Esophagus mucosa (tissue), 1 donor: ENCODE measurements at places on chromosomes 16 and 17. TPM values are rescaled to one million over a fixed set of nuclear protein-coding genes. Genes with fewer than 3 reads are reported as not detected.

DNA sequence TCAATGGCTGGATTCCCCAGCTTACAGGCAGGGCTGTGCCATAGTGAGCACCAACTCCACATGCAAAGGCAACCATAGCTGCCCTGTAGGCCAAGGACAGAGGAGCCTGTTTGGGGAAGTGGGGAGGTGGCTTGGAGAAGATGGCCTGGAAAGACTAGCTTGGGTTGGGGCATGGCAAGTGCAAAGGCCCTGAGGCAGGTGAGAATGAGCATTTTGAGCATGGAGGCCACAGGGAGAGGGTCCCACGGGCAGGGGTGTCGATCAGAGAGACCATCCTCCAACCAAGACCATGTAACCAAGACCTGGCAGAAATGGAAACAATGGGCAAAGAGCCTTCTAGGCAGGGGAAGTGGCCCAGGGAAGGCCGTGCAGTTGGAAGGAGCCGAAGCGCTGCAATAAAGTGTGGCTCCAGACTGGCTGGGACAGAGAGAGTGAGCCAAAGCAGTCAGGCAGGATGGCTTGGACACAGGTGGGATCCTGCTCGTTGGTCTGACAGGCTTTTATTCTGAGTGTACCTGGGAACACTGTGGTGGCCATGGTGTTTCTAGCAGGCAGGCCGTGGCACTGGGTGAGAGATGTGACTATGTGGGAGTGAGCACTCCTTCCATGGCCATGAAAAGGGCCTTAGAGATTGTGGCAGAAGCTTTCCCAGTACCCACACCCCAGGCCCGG is 24.8 kb upstream of the MPRIP start:
- no peak for ATAC-seq

DNA sequence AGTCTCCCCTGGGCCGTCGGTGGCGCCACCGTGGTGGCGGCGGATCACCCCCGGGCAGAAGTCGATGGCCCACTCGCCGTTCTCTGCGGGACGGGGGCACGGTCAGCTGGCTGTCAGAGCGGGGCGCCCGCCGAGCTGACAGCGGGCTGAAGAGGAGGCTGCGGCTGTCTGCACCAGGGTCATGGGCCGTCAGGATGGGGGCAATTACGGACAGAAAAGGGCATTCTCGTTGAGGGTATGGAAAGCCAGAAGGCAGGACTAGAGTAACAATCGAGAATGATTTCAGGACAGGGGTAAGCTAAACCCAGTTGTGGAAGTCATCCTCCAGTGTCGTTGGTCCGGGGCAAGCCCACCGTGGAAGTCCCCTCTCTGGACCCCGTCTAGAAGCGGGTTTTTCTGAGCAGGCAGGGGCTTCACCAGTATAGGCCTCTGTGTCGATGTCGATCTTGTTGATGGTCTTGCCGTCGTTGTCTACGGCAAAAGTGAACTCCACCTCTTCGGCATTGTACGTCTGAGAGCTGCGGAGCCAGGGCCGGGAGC is 1.7 kb downstream of the CHRNE start:
- no peak for ATAC-seq

DNA sequence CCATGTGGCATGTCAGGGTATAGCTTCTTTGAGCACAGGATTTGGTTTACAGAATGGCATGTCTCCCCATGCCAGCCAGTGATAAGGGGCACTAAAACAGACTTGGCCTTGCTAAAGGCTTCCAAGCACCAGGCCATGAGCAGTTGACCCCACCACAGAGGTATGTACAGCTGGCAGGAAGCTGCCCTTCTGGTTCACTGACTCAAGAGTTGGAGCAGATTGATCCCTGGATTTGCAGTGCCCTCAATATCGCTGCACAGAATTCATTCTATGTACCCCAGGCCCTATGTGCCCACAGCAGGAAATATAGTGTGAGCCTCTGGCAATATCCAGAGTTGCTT is 24.3 kb downstream of the HLF start:
- no peak for ATAC-seq

GRCh38 chr16:4588386-4588785 is 26.3 kb downstream of the UBALD1 start:
- no peak for ATAC-seq

DNA sequence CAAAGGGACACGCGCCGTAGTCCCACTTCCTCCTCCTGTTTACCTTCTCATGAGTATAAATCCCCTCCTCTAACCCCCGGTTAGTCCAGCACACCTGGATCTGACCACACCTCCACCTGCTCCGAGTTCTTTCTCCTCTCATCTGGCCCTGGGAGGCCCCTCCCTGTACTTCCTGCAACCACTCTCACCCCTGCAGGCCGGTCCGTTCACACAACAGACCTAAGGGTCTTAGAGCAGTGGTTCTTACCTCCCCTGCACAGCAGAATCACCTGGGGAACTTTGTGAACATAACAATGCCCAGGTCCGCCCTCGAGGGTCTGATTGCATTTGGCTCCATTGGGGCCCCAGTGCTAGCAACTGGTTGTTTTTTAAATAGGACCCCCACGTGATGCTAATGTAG is 24.8 kb downstream of the TMEM114 start:
- no peak for ATAC-seq

GRCh38 chr16:62913333-62913732 is 877.1 kb upstream of the CDH8 start:
- ATAC-seq: no peak

DNA sequence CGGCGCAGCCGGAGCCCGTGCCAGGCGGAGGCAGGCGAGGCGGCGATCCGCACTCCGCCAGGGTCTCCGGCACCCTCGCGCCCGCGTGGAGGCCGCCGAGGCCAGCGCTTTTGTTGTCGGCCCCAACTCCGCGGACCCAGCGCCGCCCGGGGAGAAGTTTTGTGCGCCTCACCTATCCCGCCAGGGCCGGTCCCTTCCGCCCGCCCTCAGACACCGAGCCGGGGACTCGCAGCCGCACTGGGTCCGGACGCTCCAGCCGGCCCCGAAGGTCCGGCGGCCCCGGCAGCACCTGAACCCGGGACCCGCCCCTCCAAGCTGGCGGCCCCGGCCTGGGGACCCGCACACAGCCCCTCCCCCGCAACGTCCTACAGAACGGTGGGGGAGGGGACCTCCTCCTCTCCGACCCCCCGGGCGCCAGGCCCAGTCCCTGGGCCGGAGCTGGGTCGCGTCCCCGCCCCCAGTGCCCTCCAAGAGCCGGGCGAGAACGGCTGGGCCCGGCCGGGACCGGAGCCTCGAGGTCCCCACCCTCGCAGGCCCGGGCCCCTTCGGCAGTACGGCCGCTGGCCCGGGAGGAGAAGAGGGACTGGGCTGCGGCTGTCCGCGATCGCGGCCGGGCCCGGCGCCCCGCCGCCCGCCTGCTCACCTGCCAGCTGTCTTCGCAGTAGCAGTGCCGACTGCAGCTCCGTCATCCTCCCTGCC is 698 bp downstream of the UBE2G1 start:
- peak; percentile 23 for ATAC-seq

DNA sequence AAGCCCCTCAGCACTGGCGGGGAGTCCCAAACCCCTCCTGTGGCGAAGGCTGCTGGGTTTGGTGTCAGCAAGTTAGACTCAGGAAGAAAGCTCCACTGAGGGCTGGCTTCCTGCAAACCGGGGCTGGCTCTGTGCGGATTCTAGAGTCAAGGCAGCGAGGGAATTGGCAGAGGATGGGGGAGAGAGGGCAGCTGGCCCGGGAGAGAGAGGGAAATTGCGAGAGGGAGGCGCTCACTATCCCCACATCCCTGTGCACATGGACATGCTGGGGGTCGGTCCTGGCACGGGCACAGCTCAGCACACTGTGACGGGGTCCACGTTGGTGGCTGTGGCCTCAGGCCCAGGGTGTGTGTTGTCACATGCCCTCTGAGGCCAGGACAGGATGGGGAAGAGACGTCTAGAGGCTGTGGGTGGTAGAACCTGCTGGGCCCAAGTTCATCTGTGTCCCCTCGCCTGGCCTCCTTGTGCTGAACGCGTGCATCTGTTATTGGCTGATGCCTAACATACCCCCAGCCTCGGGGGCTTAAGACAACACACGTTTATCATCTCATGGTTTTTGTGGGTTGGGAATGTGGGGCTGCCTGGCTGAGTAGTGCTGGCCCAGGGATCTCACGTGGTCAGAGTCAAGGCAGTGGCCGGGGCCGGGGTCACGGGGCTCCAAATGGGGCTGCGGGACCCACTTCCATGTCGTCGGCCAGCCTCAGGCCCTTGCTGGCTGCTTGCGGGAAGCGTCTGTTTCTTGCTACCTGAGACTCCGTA is 16.7 kb upstream of the JPH3 start:
- ATAC-seq: no peak

DNA sequence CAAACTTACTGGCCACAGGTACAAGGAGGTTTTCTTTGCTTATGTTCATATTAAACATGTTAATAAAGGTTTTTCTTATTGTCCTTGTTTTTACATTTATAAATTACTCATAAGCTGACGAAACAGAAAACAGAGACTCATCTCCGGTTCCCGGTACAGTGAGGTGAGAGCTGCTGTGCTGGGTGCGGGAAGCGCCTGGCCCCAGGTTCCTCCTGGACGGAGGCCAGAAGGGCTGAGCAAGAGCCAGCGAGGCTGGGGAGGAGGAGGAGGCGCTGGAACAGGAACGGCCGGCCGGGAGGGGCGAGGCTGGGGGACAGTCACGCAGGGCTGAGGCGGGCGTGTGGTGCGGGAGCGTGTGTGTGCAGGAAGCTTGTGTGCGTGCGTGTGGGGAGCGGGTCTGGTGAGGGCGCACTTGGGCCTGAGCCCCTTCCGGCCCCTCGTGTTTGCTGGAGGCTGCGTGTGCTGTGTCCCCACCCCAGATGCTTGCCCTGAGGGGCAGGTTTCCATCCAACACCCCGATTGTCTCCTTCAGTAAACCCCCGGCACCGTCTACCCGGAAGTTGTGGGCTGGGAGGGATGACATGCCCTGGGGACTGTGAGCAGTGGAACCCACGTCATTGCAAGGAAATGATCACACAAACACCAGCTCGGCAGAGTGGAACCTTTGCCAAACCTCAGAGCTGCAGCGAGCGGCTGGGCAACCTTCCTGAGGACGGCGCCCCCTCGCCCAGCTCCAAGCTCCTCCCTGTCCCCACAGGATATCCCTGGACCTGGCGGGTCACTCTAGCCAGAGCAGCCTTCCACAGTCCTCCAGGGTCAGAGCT is 19.5 kb downstream of the CD7 start:
- ATAC-seq: peak; percentile 86

- ATAC-seq: peak; percentile 34
These were observed 57.5 kb downstream of the CYTH1 start for GRCh38 chr17:78724544-78724943.

- no peak for ATAC-seq
These were observed 4.6 kb upstream of the ALDOA start for GRCh38 chr16:30060836-30061554.

- no peak for ATAC-seq
These were observed 34.5 kb downstream of the TNFRSF13B start for GRCh38 chr17:16937431-16937830.

DNA sequence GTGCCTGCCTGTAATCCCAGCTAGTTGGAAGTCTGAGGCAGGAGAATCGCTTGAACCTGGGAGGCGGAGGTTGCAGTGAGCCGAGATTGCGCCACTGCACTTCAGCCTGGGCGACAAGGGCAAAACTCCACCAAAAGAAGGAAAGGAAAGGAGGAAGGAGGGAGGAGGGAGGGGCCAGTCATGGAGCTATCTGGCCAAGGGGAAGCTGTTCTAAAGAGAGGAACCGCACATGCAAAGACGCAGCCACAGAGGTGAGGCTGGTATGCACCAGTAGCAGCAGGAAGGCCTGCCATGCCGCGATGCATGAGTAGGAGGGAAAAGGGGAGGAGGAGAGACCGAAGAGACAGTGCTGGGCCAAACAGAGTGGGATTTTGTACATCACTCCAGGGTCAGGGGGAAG is 35.9 kb downstream of the HSBP1 start:
- ATAC-seq: no peak

DNA sequence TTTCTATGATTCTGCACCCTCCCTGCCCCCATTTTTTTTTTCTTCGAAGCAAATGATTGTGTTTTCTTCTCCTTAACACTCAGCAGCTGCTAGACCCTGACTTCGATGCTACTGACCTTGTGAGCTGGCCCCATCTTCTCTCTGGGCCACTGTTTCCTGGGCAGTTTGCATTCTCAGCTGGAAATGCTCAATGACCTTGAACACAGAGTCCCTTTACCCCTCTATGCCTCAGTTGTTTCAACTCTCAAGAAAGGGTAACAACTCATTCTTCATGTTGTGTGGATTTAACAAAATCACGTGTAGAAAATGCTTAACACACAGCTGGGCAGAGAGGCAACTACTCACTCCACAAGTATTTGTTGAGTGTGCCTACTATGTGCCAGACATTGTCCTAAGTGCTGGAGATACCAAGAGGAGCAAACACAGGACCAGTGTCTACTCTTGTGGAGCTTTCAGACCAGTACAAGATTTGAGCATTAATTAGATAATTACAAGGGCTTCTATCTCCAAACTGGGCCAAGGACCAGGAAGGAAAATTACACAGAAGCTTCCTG is 66.2 kb downstream of the IQCK start:
- ATAC-seq: no peak

GRCh38 chr17:73941919-73942530 is 261.5 kb upstream of the RPL38 start:
- no peak for ATAC-seq

SLC52A1 gene
- 0.68 TPM for total RNA-seq

KRTAP2-2 gene
- total RNA-seq: not detected

PRAC2 gene
- not detected for total RNA-seq

BRIP1 gene
- 3.9 TPM for total RNA-seq

CCL16 gene
- total RNA-seq: not detected

UMOD gene
- not detected for total RNA-seq

PRR35 gene
- not detected for total RNA-seq

MYH13 gene
- 0.16 TPM for total RNA-seq

HOXB4 gene
- total RNA-seq: 2.4 TPM
